ENCODE measurements at places on chromosomes 1 and 21.

GRCh38 chr1:26829184-26829911, 2.9 kb downstream of the ZDHHC18 start:
- no peak for DNase-seq

- no peak for DNase-seq
Measured at GRCh38 chr1:107450899-107451664, 310.2 kb downstream of the NTNG1 start.

- DNase-seq: no peak
Measured at GRCh38 chr1:30747033-30748008, 10.3 kb downstream of the LAPTM5 start.

- no peak for DNase-seq
Measured at GRCh38 chr1:92543131-92544055, 56.7 kb upstream of the GFI1 start.

GRCh38 chr21:30227633-30228404, 11.9 kb upstream of the CLDN8 start:
- peak; percentile 76 for DNase-seq

DNA sequence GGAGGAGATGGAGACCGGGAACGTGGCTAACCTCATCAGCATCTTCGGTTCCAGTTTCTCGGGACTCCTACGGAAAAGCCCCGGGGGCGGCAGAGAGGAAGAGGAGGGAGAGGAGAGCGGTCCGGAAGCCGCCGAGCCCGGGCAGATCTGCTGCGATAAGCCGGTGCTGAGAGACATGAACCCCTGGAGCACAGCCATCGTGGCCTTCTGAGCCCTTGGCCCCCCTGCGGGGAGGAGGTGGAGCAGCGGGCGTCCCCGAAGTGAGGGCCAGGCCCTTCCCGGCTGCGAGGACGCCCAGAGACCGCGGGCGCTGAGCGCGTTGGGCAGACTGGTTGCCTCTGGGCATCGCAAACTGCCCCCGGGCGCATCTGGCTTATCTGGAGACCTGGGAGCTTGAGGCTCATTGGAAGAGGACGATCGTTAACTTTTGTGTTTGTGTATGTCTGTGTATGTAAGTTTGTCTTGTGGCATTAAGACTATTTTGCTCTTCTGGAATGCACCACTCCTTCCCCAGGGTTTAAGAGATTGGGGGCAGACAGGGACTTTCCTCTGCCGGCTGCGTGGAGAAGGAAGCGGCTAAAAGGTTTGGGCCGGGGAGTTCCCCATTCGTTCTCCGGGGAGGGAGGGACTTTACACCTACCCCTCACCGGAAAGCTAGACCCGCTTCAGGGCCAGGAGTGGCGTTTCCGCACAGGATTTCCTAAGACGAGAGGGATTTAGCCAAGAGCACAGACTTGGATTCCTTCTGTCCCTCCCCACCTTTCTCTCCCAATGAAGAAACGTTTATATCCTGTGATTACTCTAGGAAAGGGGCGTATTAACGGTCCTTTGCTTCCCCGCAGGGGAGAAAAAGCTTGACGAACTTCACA, 1.4 kb downstream of the IER5 start:
- no peak for DNase-seq

- DNase-seq: no peak
Measured at GRCh38 chr1:46686255-46686654, 14.6 kb downstream of the TEX38 start.

DNA sequence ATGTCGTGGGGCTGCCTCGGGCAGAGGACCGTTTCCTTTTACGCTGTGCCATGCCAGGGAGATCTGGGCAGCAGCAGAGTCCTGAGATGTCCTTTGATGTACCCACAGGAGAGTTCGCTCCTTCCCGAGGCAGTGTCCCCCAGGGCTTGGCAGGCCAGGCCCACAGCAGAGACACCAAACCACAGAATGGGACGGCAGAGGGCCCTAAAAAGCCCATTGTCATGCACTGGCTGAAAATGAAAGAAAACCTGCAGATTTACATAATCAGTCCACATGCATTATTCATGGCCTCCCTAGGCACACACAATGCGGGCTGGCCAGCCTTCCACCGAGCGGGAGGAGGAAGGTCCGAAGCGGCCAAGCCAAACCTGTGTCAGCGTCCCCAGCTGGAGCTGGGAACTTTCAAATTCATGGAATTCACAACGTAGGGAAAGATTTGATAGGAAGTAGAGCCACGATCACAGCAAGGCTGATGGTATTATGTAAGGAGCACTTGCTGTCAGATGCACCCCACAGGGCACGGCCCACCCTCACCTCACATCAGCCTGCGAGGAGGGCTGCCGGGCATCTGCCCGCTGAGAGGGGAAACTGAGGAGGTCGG, 25.3 kb upstream of the EFHD2 start:
- DNase-seq: no peak

DNA sequence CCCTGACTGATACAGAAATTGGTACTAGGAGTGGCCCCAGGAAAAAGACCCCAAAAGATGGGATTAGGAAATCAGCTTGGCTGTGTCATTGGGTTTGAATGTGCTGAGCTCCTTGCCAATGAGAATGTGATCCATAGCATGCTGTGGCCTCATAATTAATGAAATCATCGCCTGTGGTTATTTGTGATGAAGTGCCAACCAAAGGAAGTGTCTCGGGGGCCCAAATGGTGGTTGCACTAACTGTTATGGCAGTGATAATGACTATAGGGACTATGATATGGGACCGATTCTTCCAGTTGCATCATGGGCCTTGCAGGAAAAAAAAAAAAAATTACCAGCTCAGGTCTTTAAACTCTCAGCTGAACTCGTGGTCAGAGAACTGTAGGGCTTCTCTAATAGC, 15.4 kb upstream of the ZDHHC18 start:
- DNase-seq: no peak

- DNase-seq: peak; percentile 47
Measured at GRCh38 chr1:79899914-79900313, 893.4 kb upstream of the ADGRL4 start.

GRCh38 chr1:102628109-102628613, 480.2 kb downstream of the COL11A1 start:
- DNase-seq: peak; percentile 30

DNA sequence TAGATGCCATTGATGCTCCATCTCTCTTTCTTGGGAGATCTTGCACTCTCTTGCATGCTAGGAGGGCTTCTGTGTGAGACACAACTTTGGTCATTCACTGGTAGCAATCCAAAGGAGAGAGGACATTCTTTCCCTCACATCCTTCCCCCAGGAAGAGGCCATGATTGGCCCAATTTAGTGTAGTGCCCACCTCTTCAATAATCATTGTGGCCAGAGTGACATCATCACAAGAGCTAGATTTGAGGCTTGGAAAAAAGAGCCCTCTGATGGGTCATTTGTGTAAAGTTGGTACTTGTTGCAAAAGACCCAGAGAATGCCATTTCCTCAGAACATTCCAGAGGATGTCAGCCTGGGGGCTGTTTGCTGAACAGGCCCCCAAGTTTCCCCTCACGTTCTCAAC, 30.2 kb downstream of the S100A6 start:
- DNase-seq: no peak

GRCh38 chr1:36909946-36910725, 124.2 kb downstream of the GRIK3 start:
- no peak for DNase-seq

DNA sequence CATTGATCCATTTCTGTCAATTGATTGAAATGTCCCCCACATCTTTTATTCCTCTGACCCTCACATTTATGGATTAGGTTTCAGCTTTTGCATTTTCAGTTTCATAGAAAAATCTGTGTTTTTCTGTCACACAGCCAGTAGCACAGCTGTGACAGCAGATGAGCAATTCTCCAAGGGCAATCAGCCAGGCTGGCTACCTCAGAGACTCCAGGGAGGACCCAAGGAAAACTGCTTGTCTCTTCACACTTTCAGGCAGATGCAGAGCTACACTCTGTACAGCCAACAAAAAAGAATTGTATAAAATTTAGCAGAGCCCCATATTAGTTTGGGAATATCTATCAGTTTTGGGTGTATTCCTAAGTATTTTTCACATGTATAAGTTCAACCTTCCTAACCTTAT, 257.2 kb downstream of the LRRC7 start:
- no peak for DNase-seq

DNA sequence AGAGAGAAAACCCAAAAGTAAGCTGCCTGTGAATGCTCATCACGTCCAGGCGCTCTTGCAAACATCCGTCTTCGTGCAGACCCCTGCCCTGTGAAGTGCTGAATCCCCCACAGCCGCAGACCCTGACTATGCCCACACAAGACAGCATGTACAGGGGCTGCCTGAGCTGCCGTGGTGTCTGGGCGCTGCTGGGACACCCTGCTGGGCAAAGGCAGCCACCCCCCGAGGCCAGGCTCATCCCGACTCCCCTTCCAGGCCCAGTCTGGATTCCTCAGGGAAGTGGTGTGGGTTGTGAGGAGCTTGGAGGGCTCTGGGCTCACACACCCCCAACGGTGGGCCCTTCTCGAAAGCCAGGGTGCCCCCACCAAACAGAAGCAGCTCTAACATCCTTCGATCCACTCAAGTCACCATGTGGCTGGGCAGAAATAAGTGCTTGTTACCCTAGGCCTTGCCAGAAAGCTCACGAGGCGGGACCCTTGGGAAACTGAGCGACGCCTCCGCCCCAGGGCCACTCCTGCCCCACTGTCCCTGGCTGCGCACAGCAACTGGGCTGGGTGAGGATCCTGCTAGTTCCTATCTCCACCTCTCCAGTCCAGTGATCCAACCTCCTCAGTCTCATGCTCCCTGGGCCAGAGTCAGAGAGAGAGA, 4.8 kb upstream of the WNT9A start:
- DNase-seq: no peak

- no peak for DNase-seq
Measured at GRCh38 chr1:6313393-6314200, 52.7 kb upstream of the GPR153 start.

- DNase-seq: no peak
Measured at GRCh38 chr1:217364220-217364619, 266.7 kb downstream of the GPATCH2 start.

DNA sequence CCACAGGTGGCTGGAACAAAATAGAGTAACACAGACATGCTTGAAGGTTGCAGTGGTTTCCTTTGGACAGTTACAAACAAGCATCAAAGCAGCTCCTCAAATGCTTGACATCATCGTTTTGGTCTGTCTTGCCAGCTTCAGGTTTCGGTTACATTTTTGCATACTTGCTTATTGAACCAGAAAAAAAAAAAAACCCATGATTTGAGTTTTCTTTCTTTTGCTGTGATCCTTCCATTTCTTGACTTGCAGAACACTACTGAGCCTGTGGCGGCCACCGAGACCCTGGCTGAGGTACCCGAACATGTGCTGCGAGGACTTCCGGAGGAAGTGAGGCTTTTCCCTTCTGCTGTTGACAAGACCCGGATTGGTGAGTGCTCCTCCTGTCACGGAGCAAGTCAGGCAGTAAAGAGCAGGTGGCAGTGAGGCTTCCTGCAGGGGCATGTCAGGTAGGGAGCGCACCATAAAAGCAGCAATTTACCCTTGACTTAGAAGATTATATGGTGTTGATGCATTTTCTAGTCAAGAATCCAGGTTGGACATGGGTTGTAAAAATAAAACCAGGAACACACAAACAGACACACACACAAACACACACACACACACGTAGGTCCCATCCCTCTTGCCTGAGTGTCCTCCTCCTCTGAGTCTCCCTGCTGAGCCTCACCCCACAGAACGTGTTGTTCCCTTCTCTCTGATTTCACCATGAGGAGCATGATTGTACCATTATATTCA, 30.9 kb downstream of the PRDM2 start:
- no peak for DNase-seq

GRCh38 chr1:15196807-15197530, 43.4 kb downstream of the TMEM51 start:
- no peak for DNase-seq

DNA sequence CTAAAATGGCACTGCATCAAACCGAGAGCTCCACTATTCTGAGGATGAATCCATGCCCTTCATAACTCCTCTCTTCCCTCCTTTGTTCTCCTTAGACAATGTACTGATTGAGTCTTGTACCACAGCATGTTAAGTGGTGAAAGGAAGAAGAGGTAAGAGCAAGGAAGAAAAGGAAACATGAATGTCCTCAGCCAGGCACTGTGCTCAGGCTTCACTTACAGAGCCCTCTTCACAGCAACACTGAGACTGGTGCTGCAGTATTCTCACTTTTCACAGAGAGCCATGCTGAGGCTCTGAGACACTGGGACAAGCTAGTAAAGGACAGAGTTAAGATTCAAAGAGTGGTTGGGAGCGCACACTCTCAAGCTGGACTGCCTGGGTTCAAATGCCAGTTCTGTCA, 143.5 kb downstream of the AKT3 start:
- DNase-seq: no peak

DNA sequence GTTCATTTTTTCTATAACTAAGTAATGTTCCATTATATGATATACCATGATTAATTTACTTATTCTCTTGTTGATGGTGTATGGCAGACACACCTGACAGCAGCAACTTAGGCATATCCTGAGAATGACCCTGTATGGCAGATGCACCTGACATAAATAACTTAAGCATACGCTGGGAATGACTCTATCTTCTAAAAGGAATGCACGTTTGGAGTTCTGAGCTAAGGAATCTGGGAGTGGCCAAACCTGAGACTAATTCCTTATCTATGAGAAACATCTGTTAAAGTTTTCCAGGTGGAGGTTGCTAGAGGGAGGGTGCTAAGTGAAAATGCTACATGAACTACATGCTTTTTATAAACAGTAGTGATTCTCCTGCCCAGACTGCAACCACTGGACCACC, 96.7 kb upstream of the RGS18 start:
- no peak for DNase-seq

GRCh38 chr1:90821152-90821787, 104.2 kb upstream of the BARHL2 start:
- peak; percentile 59 for DNase-seq

DNA sequence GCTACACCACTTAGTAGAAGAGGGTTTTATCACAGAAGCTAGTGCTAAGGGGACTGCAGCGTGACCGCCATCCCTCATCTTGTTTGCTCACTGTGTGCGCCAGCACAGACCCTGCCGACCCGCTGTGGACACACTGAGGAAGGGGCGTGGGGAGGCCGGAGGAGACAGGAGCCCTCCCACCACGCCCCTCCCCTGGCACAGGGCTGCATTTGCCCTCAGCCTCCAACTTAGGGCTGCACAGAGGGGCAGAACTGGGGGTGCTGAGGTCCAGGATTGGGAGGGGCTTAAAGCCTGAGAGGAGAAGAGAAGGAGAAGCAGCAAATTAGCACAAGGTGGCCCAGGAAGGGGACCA, 37.2 kb downstream of the RRP1 start:
- DNase-seq: no peak

DNA sequence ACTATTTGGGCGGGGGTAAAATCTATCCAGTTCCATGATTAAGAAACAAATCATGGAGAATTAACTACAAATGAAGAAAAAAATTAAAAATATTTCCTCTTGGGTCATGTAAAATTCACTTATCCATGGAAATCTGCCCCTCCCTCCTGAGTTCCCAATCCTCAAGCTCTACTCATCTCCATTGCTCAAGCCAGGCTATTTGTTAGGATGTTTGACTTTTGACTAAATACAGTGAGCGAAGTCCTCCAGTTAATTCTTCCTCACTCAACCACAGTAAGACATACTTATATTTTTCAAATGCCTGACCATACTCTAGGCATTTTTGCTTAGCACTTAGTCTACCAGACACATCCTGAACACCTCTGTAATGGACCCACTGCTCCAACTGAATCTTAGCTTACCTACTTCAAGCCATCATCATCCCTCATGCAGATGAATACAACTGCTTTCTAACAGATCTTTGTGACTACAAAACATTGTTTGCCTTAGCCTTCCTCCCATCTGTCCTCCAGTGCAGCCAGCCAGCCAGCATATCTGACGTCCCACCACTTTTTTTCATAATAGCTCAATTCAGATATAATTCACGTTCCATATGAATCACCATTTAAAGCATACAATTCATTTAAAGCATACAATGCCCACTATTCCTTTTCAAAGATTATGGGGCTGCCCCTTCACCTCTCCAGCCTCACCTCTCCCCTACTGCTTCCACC, 154.2 kb downstream of the RERE start:
- DNase-seq: no peak
